CD4-positive, alpha-beta T cell (primary cell): ENCODE measurements at places on chromosomes 1 and 21.

- H3K27ac ChIP-seq, result no peak overlapping the region
- H3K36me3 ChIP-seq, result no peaks in the 10 kb centered on the region
- no peak overlapping the region for H3K4me3 ChIP-seq
- no peaks in the 10 kb centered on the region for H3K27me3 ChIP-seq
Measured at GRCh38 chr21:42672699-42673458, 19.5 kb downstream of the PDE9A start.

DNA sequence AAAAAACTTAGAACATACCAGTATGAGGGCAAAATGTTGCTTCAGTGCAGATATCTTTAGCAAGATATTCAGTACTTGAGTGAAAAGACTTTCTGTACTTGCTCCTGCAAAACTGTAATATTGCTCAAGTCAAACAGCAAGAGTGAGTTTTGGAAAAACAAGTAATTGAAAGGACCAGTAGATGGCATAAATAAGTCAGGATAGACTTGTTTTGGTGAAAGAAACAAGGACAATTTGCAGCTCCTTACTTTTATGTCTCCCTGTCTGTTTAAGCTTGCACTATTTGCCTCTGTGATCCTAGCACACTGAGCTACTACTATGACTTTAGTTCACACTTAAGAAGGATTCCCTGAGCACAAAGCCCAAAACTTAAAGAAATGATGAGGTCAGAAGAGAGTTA is 39.1 kb downstream of the IFI44 start:
- H3K27me3 ChIP-seq, result no peaks in the 10 kb centered on the region
- no peak for DNase-seq
- H3K27ac ChIP-seq, result no peak overlapping the region

DNA sequence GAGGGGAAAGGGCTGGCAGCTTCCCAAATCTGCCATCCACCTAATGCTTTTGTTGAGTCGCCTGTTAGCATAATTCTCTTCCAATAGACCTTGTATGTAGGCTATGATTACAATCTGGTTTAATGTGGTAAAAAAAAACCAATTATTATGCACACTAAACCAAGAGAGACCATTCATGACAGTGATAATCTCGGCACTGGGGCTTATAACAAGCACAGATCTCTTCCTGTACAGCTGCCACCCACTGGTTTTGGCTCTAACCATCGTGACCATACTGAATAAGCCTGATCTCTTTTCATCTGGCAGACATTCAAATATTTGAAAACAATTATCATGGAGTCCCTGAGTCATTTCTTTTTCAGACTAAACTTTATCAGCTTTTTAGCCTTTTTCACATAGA is 12.0 kb upstream of the SYT14 start:
- no peaks in the 10 kb centered on the region for H3K36me3 ChIP-seq
- DNase-seq, result no peak
- no peak overlapping the region for H3K27ac ChIP-seq
- H3K4me3 ChIP-seq, result no peak overlapping the region
- peaks cover 15% of the 10 kb centered on the region for H3K27me3 ChIP-seq
- no peaks in the 10 kb centered on the region for H3K4me1 ChIP-seq

- no peak overlapping the region for H3K27ac ChIP-seq
- DNase-seq, result no peak
- no peak overlapping the region for H3K4me3 ChIP-seq
- no peaks in the 10 kb centered on the region for H3K27me3 ChIP-seq
Measured at GRCh38 chr1:18341291-18342069, 139.2 kb upstream of the KLHDC7A start.

DNA sequence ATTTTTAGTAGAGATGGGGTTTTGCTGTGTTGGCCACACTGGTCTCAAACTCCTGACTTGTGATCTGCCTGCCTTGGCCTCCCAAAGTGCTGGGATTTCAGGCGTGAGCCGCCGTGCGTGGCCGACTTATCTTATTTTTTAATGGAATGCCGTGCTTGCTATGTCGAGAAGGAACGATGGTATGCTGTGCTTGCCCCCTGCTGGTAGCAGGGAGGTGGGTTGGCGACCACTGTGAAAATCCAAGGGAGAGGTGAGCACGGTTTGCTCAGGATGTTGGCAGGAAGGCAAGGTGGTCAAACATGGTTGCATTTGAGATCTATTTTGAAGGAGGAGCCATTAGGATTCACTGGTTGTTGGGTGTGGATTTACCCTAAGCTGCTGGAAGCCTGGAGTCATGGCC is 45.8 kb upstream of the RCC2 start:
- H3K4me1 ChIP-seq, result no peaks in the 10 kb centered on the region
- H3K27me3 ChIP-seq, result no peaks in the 10 kb centered on the region
- H3K36me3 ChIP-seq, result no peaks in the 10 kb centered on the region
- DNase-seq, result no peak
- no peak overlapping the region for H3K4me3 ChIP-seq

DNA sequence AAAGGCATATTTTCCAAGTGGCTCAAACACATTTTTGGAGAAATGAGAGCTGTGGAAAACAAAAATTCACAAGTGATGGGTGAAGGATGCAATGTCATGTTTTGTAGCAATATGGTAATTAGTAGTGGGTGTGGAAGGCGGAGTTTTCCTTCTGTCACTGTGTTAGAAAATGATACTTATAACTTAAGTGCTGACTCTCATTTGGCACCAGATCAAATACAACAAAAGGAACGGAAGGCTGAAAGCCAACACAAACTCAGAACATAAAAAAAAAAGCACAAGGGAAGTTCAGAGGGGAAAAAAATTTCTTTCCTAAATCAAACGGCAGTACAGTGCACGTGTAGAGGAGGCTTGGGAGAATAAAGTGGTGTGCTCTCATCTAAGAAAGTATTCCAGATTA is at the start of gene TNFSF18:
Gene TNFSF18 (minus strand): TSS at position 77 of the 400 bp plus-strand sequence. CDS start 45 bp downstream, at position 32.
- H3K36me3 ChIP-seq, result no peaks in the 10 kb centered on the region
- no peaks in the 10 kb centered on the region for H3K27me3 ChIP-seq
- H3K4me1 ChIP-seq, result no peaks in the 10 kb centered on the region
- H3K4me3 ChIP-seq, result no peak within 1 kb of the TSS
- H3K27ac ChIP-seq, result no peak within 1 kb of the TSS

GRCh38 chr1:11301601-11302000 is 28.6 kb downstream of the UBIAD1 start:
- H3K27me3 ChIP-seq, result no peaks in the 10 kb centered on the region
- DNase-seq, result no peak
- H3K4me1 ChIP-seq, result peaks cover 7% of the 10 kb centered on the region
- H3K36me3 ChIP-seq, result no peaks in the 10 kb centered on the region
- no peak overlapping the region for H3K4me3 ChIP-seq
- no peak overlapping the region for H3K27ac ChIP-seq

DNA sequence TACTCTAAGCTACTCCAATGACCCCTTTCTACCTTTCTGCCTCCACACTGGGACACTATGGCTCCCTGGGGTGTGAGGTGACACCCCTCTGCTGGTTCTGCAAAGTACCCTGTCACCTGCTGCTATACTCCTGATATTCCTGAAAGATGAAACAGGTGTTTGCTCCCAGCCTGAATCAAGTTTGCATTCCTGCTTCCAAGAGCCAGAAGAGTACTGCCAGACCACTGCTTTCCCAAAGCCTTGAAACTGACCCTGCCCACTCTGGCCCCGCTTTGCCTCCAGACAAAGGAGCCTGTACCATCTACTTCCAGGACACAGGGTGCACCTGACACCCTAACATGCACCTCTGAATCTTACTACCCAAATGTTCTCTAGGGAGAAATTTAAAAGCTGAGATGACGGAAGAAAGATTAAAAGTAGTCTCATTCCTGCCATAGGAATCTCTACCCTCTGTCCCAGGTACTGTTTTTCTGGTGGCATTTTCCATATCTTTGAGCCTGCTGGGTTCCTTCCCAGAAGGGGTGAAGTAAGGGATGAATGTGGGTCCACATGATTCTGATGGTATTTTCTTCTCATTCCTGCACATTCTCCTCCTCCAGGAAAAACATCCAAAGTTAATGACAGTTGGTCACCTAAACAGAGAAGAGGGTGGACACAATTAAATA is 70.3 kb upstream of the DUSP10 start:
- no peak overlapping the region for H3K4me3 ChIP-seq
- no peaks in the 10 kb centered on the region for H3K27me3 ChIP-seq
- H3K27ac ChIP-seq, result no peak overlapping the region
- DNase-seq, result no peak
- H3K4me1 ChIP-seq, result peaks cover 9% of the 10 kb centered on the region
- no peaks in the 10 kb centered on the region for H3K36me3 ChIP-seq
